ENCODE measurements at places on chromosomes 16 and 17.

DNA sequence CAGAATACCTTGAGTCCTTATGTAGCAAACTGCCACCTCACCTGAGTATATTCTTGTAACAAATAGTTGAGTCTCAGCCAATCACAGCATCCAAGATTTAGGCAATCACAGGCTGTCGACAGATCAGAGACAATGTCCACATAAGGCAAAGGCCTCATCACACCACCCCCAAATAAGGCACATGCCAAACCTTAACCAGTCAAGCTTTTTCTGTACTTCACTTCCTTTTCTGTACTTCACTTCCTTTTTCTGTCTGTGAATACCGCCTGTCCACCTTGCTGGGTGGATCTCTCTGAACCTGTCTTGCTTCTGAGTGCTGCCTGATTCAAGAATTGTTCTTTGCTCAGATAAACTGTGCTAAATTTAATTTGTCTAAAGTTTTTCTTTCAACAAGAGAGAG is 210.4 kb upstream of the N4BP1 start:
- no peaks in the 10 kb centered on the region for H3K36me3 ChIP-seq
- no peak overlapping the region for H3K27ac ChIP-seq
- no peaks in the 10 kb centered on the region for H3K27me3 ChIP-seq
- H3K4me3 ChIP-seq, result no peak overlapping the region
- DNase-seq, result no peak

GRCh38 chr17:78619334-78619733 is 42.1 kb upstream of the DNAH17 start:
- H3K4me1 ChIP-seq, result peaks cover 3% of the 10 kb centered on the region
- H3K27ac ChIP-seq, result no peak overlapping the region
- no peak overlapping the region for H3K4me3 ChIP-seq
- H3K36me3 ChIP-seq, result no peaks in the 10 kb centered on the region
- no peak for DNase-seq

GRCh38 chr17:78910497-78911284 is 7.7 kb upstream of the CEP295NL start:
- no peak overlapping the region for H3K4me3 ChIP-seq
- H3K36me3 ChIP-seq, result no peaks in the 10 kb centered on the region
- no peak overlapping the region for H3K27ac ChIP-seq
- no peaks in the 10 kb centered on the region for H3K4me1 ChIP-seq
- no peaks in the 10 kb centered on the region for H3K27me3 ChIP-seq
- no peak for DNase-seq

GRCh38 chr16:23466162-23466885 is 13.3 kb upstream of the COG7 start:
- no peak overlapping the region for H3K4me3 ChIP-seq
- peaks cover 49% of the 10 kb centered on the region for H3K36me3 ChIP-seq
- H3K27me3 ChIP-seq, result no peaks in the 10 kb centered on the region
- no peak overlapping the region for H3K27ac ChIP-seq

DNA sequence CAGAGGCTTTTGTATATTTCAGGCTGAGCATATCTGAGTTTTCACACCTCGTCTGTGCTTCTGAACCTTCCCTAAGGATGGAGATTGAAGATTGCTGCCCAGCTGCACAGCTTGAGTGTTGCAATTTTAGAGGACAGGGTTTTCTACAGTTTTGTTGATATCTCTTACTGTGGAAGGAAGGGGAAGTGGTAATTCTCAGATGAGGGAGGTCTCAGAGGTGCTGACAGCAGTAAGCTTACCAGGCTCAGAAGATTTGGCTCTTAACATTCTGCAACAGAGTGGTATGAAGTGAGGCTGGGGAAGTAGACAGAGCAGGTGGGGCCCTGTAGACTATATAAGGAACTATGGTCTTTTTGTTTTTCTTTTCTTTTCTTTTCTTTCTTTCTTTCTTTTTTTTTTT is 45.8 kb upstream of the ARHGAP17 start:
- no peaks in the 10 kb centered on the region for H3K4me1 ChIP-seq
- H3K27me3 ChIP-seq, result no peaks in the 10 kb centered on the region
- H3K36me3 ChIP-seq, result no peaks in the 10 kb centered on the region
